ENCODE measurements at places on chromosomes 4 and X.

DNA sequence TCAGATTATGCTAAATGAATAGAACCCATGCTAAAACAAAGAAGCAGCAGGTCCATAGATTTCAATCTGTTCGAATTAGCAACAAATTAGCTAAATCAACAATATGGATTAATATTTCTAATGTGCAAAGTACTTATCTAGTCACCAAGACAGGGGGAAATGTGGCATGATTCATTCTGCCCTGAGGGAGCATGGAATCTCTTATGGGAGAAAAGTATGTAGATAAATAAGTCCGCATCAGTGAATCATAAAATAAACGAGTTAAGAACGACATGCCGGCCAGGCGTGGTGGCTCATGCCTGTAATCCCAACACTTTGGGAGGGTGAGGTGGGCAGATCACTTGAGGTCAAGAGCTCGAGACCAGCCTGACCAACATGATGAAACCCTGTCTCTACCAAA lies 102.1 kb downstream of the ANOS1 start:
- DNase-seq = no peak

GRCh38 chrX:15158736-15159406 lies 111.0 kb downstream of the ASB9 start:
- no peak for DNase-seq

- DNase-seq = no peak
Measured at GRCh38 chrX:103107836-103108235, 14.9 kb upstream of the NXF3 start.

- no peak for DNase-seq
Measured at GRCh38 chr4:142474398-142475087, 371.6 kb downstream of the INPP4B start.

DNA sequence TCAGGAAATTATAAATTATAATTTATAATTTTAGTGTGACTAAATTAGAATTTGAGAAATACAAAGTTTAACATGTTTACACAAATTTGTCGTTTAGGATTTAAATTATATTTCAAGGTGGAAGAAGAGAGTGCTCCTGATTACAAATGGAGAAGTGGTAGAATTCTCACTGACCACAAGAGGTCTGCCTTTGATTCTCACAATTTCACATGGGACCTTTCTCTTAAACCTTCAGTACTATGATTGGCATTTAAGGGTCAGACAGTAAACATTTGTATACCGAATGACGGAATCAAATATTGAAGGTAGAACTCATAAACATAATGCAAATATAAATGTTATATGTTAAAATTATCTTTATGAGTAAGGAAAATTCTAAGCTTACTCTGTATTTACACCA lies 171.7 kb downstream of the SLIT2 start:
- DNase-seq = no peak

- DNase-seq = no peak
Measured at GRCh38 chr4:92254767-92255442, 48.9 kb upstream of the GRID2 start.

DNA sequence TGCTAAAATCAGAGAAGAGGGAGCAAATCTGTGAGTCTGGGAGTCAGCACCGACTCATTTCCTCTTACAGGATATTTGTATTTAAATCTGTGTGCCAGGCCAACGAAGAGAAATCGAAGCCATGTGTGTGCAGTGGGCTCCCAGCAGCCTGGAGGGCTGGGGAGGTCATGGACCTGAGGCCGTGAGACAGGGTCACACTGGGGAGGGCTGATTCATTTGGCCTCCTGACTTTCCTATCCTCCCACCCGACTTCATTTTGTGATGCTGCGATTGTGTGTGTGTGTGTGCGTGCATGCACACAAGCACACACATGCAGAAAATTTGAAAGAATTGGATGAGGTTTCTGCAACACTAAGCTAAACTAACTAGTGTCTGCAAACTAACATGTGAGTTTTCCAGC lies 48.7 kb upstream of the STX18 start:
- no peak for DNase-seq

- no peak for DNase-seq
Measured at GRCh38 chrX:129545408-129545807, 5.3 kb downstream of the OCRL start.

- DNase-seq = no peak
Measured at GRCh38 chrX:133513123-133513522, 97.8 kb upstream of the GPC4 start.

- DNase-seq = no peak
Measured at GRCh38 chrX:142994988-142995387, 30.7 kb upstream of the SPANXN4 start.

DNA sequence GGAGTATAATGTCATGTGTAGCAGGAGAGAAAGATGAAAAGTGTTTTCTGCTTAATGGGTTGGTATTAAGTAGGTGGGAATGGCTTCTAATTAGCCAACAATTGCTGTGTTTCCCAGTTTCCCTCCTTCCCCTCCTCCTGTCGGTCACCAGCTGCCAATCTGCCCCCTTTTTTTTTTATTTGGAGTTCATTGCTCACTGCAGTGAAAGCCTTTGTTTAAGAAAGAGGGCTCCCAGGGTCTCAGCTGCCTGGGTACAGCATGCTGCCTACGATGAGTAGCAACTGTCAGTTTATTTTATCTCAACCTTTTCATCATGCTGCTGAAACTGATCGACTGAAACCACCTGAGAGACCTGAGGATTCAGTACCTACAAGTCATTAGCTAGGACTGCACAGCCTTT lies 149.0 kb downstream of the POU4F2 start:
- DNase-seq = peak; percentile 2

DNA sequence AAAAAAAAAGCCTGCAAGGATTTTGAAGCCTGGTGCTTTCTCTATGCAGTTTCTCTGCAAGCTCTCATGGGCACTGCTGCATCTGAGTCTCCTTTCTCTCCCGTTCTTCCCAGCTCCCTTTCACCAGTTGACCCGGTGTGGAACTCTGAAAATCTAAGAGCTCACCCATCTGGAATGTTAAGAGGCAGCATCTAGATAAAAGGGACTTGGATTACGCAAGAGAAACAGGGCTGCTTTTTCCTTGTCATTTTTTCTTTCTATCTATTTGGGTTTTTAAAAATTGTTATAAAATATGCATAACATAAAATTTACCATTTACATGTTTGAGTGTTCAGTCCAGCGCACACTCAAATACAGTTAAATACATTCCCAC lies 95.2 kb upstream of the RPS6KA3 start:
- DNase-seq = no peak

- no peak for DNase-seq
Measured at GRCh38 chr4:37934096-37934495, 26.1 kb upstream of the PTTG2 start.

- DNase-seq = no peak
Measured at GRCh38 chr4:4593596-4594284, 51.9 kb upstream of the STX18 start.

- DNase-seq = no peak
Measured at GRCh38 chrX:132394591-132394990, 94.2 kb downstream of the MBNL3 start.

GRCh38 chr4:148443512-148444295 lies 1.5 kb upstream of the NR3C2 start:
- DNase-seq = peak; percentile 29

DNA sequence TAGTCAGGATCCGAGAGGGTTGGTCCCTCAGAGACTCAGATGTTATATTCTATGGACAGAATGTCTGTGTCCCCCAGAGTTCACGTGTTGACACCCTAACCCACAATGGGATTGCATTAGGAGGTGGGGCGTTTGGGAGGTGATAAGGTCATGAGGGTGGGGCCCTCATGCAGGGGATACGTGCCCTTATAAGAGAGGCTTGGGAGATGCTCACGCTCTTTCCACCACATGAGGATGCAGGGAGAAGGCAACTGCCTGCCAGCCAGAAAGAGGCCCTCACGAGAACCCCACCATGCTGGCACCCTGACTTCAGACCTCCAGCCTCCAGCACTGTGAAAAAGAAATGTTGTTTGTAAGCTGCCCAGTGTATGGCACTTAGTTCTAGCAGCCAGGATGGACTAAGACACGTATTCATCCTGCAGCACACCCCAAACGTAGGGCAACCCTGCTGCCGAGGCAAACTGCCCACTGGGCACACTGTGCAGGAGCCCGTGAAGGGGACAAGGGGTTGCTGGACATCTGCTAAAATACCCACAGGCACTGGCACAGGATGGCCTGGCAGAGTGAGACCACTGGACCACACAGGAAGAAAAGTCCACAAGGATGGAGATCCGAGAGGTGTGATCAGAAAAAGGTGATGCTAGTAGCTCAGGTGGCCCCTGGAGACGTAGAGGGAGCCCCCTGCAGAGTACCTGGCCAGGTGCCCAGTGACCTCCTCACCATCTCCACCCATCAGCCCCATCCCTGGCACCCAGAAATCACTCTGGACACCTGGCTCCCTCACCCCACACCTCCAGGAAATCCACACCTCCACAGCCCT lies 62.7 kb downstream of the HTRA3 start:
- no peak for DNase-seq

DNA sequence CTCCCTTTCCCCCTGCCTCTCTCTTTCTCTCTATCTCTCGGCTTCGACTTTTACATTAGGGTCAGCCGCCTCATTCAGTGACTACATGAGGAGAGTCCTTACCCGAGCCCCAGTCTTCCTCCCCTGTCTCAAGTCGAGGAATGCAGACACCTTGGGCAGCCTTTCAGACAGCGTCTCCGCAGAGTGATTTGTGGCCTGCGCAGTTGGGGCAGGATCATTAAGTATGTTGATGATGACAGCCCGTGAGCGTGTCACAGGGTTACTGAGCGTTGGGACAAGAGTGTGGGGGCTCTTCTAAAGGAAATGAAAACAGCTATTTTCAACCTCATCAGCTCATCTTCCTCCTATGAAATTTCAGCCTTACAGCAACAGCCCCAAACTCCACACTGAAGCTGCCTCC lies 312.1 kb upstream of the GATB start:
- no peak for DNase-seq

- no peak for DNase-seq
Measured at GRCh38 chr4:120856294-120856693, 66.2 kb downstream of the PRDM5 start.

GRCh38 chr4:109091727-109092409 lies 210.6 kb downstream of the COL25A1 start:
- DNase-seq = no peak

Data from neuronal stem cell (in vitro differentiated cells).